ENCODE measurements at places on chromosomes 6 and 20.
A peak's percentile ranks its signal among the peaks of the same experiment; 100 is the strongest.

- DNase-seq, result no peak
These were observed 53.5 kb upstream of the BTN3A2 start for GRCh38 chr6:26311385-26312095.

- DNase-seq, result peak; percentile 10
These were observed 98.5 kb downstream of the LY86 start for GRCh38 chr6:6686748-6687601.

DNA sequence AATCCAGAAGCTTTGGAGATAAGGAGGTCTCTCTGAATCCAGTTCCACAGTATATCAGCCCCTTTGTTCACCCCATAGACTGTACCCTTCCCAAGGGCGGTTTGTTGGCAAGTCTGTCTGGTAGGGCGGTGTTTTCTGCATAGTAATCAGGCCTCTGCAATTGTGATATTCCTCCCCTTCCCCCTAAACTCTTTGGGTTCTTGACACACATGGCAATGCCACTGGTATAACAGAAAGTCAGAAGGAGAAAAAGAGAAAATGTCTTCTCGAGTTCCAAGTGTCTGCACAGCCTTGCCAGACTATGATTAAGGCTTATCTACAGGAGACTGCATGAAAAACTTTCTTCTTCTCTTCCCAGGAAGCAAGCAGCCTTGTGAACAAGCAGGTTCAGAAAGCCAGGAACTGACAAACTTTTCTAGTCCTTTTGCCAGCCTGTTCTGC lies 45.6 kb downstream of the FOXO3 start:
- no peak for DNase-seq

DNA sequence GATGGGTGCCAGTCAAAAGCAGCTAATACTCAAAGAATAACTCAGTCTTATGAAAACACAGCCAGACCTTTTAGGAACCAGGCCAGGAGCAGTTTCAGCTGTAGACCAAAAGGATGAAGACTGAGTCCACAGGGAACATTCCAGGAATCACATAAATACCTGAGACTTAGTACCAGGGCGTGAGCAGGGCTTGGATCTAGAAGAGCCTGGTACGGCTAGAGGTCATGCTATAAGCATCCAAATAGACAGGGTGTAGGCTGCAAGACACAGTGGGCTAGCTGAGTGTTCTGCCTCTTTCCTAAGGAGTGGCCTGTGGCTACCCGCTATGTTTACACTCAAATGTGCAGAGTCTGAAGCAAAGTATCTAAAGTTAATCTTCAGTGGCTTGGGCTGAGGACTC lies 29.5 kb upstream of the LRRC1 start:
- DNase-seq, result no peak

GRCh38 chr20:11432407-11432806 lies 485.3 kb upstream of the BTBD3 start:
- no peak for DNase-seq

DNA sequence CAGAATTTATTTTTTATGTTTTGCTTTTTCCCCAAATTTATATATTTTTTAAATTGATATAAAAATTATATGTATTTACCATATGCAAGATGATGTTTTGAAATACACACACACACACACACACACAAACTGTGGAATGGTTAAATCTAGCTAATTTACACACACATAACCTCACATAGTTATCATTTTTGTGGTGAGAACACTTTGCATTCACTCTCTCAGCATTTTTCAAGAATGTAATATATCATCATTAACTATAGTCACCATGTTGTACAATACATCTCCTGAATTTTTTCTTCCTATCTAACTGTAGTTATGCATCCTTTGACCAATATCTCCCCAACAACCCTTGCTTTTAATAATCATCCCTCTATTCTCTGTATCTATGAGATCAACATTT lies 52.2 kb downstream of the GFRAL start:
- no peak for DNase-seq

GRCh38 chr6:16876201-16876600 lies 114.9 kb upstream of the ATXN1 start:
- no peak for DNase-seq

DNA sequence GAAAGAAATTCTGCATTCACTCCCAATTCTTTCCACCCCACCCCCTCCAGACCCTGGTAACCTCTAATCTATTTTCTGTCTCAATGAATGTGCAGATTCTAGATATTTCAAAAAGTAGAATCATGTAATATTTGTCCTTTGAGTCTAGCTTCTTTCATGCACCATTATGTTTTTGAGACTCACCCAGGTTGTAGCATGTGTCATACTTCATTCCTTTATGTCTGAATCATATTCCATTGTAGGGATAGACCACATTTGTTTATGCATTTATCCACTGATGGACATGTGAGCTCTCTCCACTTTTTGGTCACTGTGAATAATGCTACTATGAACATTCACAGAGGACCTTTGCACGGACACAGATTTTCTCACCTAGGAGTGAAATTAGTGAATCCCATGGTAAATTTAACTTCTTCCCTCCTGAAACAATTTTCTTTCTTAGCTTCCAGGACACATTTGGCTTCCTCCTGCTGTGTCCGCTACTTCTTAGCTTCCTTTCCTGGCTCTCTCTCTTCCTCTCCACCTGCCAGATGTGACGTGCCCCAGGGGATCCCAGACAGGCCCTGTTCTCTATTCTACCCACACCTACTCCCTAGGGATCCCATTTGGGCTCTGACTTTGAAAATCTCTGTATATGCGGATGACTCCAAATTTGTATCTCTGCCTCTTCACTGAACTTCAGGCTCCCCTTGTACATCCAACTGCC lies 24.1 kb upstream of the ARFGEF2 start:
- no peak for DNase-seq

GRCh38 chr20:40335901-40336351 lies 353.1 kb downstream of the MAFB start:
- DNase-seq, result no peak

- no peak for DNase-seq
These were observed 20.3 kb downstream of the GRIK2 start for GRCh38 chr6:101413773-101414172.

- DNase-seq, result no peak
These were observed 4.3 kb upstream of the SLC17A2 start for GRCh38 chr6:25934735-25935313.

- DNase-seq, result no peak
These were observed 9.2 kb downstream of the GGT7 start for GRCh38 chr20:34863421-34863965.

- DNase-seq, result peak; percentile 49
These were observed 78.3 kb upstream of the CTNNBL1 start for GRCh38 chr20:37615340-37616109.

DNA sequence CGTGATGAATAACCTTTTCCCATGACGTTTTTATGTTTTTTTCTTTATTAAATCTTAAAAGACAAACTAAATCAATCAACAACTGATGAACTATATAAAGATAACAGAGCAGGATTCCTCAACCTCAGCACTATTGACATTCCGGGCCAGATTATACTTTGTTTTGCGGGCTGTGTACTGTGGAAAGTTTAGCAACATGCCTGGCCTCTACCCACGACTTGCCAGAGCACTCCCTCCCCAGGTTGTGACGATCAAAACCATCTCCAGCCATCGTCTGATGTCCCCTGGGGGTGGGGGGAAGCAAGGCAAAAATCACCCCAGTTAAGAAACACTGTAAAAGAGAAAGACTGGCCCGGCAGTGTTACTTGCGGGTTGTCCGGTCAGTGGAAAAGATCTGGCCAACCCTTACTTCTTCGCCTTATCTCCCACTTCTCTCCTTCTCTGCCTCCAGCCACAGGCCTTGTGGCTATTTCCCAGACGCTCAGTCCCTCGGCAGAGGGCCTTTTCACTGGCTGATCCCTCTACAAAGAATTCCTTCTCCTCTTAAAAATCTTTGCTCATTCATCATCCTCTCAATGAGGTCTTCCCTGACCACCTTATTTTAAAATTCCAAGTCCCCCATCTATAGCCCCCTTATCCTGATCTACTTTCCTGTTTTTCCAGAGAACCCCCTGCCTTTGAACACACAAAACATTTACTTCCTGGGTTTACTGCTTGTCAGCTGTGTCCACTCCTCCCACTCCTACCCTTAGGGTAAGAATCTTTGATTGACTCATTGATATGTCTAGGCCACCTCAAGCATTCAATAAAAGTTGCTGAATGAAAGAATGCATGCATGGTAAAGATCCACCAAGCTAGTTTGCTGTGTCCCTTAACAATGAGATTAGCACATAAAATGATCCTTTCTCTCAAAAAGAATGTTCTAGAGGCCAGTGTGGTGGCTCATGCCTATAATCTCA lies 14.7 kb upstream of the RAB22A start:
- no peak for DNase-seq

DNA sequence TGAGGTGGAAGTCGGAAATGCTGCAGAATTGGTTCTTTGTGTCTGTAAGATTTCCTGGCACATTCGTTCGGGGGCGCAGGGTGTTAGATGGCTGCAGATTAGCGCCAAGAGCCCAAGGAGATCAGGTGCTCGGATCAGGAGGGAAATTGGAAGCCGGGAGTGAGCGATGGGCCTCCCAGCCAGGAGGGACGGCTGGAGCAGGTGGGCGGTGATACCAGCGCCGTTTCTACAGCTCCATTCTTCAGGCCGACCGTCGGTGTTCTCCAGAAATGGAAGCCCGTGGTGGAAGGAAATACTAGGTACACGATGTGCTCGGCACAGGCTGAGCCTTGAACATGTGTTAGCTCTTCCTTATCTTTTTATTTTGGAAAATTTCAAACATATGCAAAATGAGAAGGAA lies 6.5 kb downstream of the SIRPA start:
- no peak for DNase-seq

GRCh38 chr6:30963641-30964040 lies 19.9 kb upstream of the MUC21 start:
- no peak for DNase-seq

DNA sequence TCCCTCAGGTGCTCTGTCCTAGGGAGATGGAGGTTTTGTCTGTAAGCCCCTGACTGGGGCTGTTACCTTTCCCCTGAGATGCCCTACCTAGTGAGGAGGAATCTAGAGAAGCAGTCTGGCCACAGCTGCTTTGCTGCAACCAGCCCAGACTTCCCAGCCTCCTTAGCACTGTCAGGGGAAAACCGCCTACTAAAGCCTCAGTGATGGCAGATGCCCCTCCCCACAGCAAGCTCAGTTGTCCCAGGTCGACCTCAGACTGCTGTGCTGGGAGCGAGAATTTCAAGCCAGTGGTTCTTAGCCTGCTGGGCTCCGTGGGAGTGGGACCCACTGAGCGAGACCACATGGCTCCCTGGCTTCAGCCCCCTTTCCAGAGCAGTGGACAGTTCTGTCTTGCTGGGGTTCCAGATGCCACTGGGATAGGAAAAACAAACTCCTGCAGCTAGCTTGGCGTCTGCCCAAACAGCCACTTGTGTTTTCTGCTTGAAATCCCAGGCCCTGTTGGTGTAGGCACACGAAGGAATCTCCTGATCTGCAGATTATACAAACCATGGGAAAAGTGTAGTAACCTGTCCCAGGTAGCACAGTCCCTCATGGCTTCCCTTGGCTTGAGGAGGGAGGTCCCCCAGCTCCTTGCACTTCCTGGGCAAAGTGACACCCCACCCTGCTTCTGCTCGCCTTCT lies 146.4 kb upstream of the PROKR2 start:
- no peak for DNase-seq

DNA sequence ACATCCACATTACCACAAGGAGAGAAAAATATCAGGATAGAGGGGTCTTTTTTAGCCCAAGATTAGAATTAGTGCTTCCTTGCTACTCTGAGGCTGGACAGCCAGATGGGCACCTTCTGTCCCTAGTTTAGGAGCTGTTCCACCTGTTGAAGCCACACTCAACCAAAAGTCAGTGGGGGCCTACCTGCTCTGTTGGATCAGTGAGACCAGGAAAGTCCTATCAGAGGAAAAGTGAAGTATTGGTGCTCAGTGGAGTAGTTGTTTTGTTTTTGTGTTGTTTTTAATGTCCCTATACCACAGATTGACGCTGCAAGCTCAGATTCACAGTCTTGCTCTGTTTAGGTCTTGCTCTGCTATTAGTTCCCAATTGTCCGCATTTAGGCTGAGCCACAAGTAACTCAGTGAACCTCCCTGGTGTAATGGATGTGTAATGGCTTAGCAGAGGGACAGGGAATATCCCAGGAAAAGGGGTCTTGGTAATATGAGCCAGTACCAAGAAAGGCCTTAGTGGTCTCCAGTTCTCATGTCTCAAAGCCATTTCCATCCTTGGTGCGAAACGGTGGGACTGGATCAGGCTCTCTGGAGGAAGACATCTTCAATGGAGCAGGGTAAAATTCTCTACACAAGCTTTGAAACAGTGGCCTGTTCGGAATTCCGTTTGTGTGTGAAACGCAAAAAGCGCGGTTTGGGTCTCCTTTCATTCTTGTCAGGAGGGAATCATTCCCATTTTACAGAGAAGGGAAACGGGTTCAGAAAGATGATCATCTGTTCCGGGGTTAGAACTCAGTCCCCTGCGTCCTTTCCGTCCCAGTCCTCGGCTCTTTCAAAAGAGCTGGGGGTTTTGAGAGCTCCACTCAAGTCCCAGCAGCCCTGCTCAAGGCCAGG lies 631 bp upstream of the PABPC1L start:
- DNase-seq, result no peak

- DNase-seq, result no peak
These were observed 140.7 kb downstream of the ESR1 start for GRCh38 chr6:151948002-151948743.

DNA sequence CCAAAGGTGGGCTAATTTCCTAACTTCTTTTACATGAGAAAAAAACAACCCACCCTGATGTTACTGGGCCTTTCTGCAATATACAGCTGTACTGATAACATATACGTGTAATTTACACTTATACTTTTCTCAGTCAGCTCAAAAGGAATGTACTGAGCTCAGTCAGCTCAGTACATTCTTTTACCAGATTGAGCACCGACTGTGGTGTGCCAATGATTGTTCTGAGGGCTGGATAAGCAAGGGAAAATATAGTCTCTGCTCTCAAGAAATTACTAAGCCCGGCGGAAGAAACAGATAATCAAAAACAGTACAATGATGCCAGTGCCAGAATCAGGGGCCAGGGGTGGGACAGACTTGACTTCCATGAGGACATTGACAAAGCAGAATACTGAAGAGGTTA lies 10.0 kb upstream of the BLOC1S5 start:
- DNase-seq, result no peak

- no peak for DNase-seq
These were observed 5.7 kb upstream of the LAMP5 start for GRCh38 chr20:9508696-9509178.

- DNase-seq, result no peak
These were observed 431.5 kb downstream of the HACE1 start for GRCh38 chr6:104428184-104428583.

DNA sequence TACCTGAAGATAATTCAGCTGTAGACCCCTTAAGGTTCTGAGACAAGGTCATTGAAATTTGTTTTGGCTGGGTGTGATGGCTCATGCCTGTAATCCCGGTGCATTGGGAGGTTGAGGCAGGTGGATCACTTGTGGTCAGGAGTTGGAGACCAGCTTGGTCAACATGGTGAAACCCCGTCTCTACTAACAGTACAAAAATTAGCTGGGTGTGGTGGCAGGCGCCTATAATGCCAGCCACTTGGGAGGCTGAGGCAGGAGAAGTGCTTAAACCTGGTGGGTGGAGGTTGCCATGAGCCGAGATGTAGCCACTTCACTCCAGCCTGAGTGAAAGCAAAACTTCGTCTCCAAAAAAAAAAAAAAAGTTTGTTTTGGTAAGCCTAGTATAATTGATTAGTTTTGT lies 11.0 kb downstream of the SRSF3 start:
- DNase-seq, result no peak

- DNase-seq, result no peak
These were observed 117.4 kb downstream of the BTBD9 start for GRCh38 chr6:38522322-38522721.

All from stimulated activated CD8-positive, alpha-beta memory T cell treated with anti-CD3 and anti-CD28 coated beads, Interleukin-2, amount 100 ng/mL, for 48 hours (primary cell).